Thymus (tissue), 14 donors: ENCODE measurements at places on chromosomes 1 and 21. TPM values are rescaled to one million over a fixed set of nuclear protein-coding genes. Genes with fewer than 3 reads are reported as not detected.

GRCh38 chr1:234175363-234175762 is 197.9 kb upstream of the COA6 start:
- H3K36me3 ChIP-seq, result no peaks in the 10 kb centered on the region
- no peak for DNase-seq
- H3K4me1 ChIP-seq, result peaks cover 27% of the 10 kb centered on the region
- no peaks in the 10 kb centered on the region for H3K27me3 ChIP-seq

- no peak overlapping the region for H3K27ac ChIP-seq
- H3K4me1 ChIP-seq, result peaks cover 9% of the 10 kb centered on the region
- H3K27me3 ChIP-seq, result no peaks in the 10 kb centered on the region
- no peaks in the 10 kb centered on the region for H3K36me3 ChIP-seq
- H3K4me3 ChIP-seq, result no peak overlapping the region
Measured at GRCh38 chr1:243471026-243471685, 215.3 kb downstream of the SDCCAG8 start.

- peaks cover 5% of the 10 kb centered on the region for H3K4me1 ChIP-seq
- no peak overlapping the region for H3K4me3 ChIP-seq
- no peak for DNase-seq
- H3K27me3 ChIP-seq, result no peaks in the 10 kb centered on the region
Measured at GRCh38 chr21:39137248-39138178, 45.7 kb downstream of the PSMG1 start.

DFFA gene
- total RNA-seq, result 22.3 TPM

DNA sequence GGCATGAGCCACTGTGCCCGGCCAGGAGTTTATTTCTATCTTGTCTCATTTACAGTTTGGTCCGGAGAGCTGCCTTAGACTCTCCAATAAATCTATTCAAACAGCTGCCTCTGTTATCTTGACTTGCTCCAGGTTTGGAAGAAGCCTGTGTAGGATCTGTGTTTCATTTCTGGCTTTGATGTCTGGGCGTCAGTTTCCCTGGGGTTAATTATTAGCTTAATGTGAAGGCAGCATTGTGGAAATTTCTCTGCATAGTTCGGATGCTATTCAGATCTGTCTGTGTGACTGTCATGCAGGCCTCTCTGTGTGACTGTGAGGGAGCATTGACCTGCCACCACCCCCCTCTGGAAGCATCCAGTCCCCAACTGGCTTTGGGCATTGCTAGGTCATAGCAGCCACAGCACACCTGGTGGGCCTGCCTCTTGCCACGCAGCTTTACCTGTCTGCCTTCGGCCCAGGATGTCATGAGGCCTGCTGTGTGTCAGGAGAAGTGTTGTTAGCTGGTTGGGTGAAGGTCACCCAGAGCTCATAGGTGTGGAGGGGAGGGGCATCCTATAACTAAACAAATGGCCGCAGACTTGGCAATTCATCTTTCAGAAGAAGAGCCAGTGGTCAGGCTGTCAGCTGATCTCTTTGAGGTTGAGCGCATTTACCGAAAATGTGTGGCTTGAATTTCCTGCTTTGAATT is 9.8 kb downstream of the IFNGR2 start:
- H3K4me3 ChIP-seq, result no peak overlapping the region
- DNase-seq, result no peak
- H3K27ac ChIP-seq, result no peak overlapping the region
- no peaks in the 10 kb centered on the region for H3K4me1 ChIP-seq
- H3K27me3 ChIP-seq, result no peaks in the 10 kb centered on the region

FAF1 gene
- total RNA-seq, result 66.3 TPM

DNA sequence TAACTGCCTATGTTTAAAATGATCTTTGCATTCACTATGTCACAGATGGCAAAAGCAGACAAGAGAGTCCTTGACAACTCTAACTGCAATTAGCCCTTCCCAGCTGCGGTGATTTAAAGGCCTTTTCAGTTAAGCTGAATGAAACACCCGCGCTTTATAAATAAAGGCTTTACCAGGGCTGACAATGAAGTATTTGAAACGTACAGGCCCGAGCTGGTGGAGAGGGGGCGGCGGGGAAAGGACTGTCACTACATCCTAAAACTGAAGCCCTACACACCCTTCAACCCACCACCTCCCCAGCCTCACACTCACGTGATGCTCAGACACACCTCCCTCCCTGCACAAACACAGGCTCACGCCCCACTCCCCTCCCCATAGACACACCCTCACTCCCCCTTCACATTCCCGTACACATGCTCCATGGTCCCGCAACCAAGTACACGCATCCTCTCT is 45.5 kb downstream of the GRIK3 start:
- H3K4me1 ChIP-seq, result no peaks in the 10 kb centered on the region
- no peaks in the 10 kb centered on the region for H3K36me3 ChIP-seq
- H3K27ac ChIP-seq, result no peak overlapping the region

DNA sequence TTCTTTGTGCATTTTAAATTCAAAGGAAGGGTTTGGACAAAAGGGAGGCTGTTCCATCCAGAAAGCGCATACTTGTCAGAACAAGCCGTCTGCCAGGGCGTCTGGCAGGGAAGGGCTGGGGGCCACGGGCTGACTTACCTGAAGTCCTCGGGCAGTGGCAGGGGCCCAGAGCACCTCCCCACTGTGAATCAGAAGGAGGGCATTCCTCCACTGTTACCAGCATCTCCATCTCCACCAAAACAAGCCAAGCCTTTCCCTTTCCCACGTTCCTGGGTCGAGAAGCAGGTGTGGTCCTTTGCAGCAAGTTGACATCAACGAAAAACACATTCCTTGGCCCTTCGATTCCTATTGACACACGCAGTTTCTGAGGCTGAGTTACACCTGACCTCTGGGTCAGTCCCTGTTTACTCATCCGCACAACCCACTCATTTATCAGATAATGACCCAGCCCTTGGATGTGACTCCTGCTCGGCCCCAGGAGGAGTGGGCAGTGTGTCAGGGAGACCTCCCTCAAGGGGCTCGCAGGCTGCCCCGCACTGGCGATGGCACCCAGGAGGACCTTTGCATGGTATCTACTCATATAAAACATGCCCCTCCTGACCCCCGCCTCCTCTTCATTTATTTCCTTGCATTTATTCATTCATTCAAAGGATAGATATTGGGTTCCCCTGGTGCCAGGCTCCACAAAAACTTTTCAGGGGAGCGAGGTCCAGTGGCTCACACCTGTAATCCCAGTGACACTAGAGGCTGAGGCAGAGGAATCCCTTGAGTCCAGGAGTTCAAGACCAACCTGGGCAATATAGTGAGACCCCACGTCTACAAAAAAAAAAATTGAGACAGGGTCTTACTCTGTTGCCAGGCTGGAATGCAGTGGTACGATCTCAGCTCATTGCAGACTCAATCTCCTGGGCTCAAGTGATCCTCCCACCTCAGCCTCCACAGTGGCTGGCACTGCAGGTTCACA is 60.2 kb downstream of the TOMM20 start:
- no peaks in the 10 kb centered on the region for H3K36me3 ChIP-seq
- H3K4me1 ChIP-seq, result peaks cover 22% of the 10 kb centered on the region
- H3K27me3 ChIP-seq, result no peaks in the 10 kb centered on the region

- H3K27ac ChIP-seq, result no peak overlapping the region
- DNase-seq, result no peak
Measured at GRCh38 chr1:6417961-6418667, 1.6 kb downstream of the HES2 start.

DNA sequence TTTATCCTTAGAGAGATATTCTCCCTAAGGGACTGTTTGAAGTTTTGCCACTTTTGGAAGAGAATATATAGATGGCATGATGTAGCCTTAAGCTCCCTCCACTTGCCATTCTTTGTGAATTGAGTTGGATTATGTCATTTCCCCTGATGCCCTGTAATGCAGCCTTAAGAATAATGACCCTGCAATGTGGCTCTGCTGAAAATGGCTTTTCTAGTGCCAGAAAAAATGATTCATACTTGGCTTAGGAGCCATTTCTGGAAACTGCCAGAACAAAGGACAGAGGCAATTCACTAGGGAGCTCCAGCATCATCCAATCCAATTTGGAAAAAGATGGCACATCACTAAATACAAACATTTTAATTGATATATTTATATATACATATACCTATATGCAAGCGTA is 265.3 kb downstream of the SPATA17 start:
- H3K4me1 ChIP-seq, result no peaks in the 10 kb centered on the region
- DNase-seq, result no peak
- no peak overlapping the region for H3K27ac ChIP-seq
- no peak overlapping the region for H3K4me3 ChIP-seq
- no peaks in the 10 kb centered on the region for H3K27me3 ChIP-seq
- H3K36me3 ChIP-seq, result no peaks in the 10 kb centered on the region

DNA sequence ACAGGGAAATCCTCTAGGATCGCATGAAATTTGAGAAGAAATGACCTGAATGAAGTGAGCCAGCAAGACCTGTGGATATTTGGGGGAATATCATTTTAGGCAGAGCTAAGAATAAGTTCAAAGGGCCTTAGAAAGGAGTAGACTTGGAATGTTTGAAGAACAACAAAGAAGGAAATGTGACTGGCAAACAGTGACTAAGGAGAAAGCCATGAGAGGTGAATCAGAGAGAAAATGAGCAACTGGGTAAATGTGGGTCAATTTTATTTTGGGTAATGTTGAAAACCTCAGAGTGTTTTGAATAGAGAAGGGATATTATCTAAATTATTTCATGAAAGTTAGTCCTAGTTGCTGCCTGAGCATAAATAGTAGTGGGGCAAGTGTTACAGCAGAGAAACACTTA is 672.8 kb downstream of the LMO4 start:
- no peak overlapping the region for H3K4me3 ChIP-seq
- no peaks in the 10 kb centered on the region for H3K4me1 ChIP-seq
- no peaks in the 10 kb centered on the region for H3K36me3 ChIP-seq
- no peak overlapping the region for H3K27ac ChIP-seq
- no peak for DNase-seq
- no peaks in the 10 kb centered on the region for H3K27me3 ChIP-seq

GRCh38 chr1:179297105-179297378 is 3.4 kb downstream of the SOAT1 start:
- H3K4me3 ChIP-seq, result no peak overlapping the region
- no peak for DNase-seq
- H3K27me3 ChIP-seq, result no peaks in the 10 kb centered on the region
- no peak overlapping the region for H3K27ac ChIP-seq
- peaks cover 17% of the 10 kb centered on the region for H3K4me1 ChIP-seq

DNA sequence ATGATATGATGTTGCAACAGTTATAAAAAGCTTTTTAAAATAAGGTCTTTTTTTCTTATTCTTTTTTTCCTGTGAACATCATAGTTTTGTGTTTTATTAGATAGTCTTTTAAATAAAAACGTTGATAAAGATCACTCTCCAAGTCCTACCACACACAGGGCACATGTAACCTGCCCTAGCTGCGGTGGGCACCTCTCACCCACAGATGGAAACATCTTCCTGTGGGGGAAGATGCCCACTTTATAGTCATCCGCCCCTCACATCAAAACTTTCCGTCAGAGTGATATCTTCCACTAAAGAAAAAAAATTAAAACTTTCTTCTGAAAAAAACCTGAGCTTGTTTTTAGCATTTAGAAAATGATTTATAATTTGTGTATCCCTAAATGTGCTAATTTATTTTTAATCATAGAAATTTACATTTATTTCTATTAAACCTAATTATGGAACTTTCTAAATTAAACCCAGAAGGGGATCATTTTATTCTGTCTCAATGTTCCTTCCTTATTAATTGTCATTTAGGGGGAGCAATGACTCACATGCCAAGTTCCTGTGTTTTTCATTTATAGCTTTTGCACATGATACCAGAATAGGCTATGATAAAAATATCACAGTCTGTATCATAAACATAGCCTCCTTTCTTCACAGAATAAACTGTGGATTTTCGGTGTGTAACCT is 24.7 kb downstream of the TNFRSF9 start:
- no peak overlapping the region for H3K27ac ChIP-seq
- H3K27me3 ChIP-seq, result no peaks in the 10 kb centered on the region

SLC35E2B gene
- 22.5 TPM for total RNA-seq

OR6N1 gene
- not detected for total RNA-seq

DNA sequence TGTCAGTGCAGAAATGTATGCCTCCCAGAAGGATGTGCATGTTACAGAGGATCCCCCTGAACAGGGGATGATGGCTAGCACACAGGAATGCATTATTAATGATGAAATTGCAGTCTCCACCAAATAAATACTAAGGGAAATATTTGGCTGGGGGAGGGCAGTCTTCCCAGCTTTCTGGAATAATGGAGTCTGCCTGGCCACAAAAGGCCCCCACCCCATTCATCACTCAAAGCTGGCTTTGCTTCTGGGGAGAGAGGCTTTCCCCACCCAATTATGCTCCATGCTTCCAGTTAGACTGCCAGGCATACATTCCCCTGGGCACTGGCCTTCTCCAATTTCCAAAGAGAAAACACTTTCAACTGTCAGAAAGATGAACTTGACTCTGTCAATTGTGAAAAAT is 302.7 kb downstream of the SIPA1L2 start:
- H3K4me1 ChIP-seq, result no peaks in the 10 kb centered on the region
- no peak for DNase-seq
- H3K27ac ChIP-seq, result no peak overlapping the region

PLCH2 gene
- 0.90 TPM for total RNA-seq

RIMKLA gene
- 0.19 TPM for total RNA-seq

SPATA45 gene
- 0.33 TPM for total RNA-seq

DNA sequence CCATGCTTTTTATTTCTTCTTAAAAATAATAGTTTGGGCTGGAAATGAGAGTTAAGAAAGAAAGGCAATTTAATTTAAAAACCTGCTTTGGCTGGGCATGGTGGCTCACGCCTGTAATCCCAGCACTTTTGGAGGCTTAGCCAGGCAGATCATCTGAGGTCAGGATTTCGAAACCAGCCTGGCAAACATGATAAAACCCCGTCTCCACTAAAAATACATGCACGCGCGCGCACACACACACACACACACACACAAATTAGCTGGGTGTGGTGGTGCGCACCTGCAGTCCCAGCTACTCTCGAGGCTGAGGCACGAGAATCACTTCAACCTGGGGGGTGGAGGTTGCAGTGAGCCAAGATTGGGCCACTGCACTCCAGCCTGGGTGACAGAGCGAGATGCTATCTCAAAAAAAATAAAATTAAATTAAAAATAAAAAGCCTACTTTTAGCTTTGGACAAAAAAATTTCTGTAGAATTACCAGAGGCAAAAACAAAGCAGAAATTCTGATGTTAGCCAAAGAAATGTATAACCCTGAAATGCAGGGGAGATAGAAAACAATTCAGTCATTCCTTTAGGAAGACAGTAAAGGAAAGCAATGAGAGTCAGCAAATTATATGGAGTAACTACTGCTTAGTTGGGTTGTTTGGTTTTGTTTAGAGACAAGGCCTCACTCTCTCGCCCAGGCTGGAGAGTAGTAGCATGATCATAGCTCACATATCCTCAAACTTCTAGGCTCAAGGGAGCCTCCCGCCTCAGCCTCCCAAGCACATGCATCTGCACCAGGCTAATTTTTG is 15.7 kb upstream of the IPP start:
- H3K27me3 ChIP-seq, result no peaks in the 10 kb centered on the region
- H3K27ac ChIP-seq, result no peak overlapping the region
- no peak for DNase-seq
- no peak overlapping the region for H3K4me3 ChIP-seq
